ENCODE measurements at places on chromosomes 16 and 17.

DNA sequence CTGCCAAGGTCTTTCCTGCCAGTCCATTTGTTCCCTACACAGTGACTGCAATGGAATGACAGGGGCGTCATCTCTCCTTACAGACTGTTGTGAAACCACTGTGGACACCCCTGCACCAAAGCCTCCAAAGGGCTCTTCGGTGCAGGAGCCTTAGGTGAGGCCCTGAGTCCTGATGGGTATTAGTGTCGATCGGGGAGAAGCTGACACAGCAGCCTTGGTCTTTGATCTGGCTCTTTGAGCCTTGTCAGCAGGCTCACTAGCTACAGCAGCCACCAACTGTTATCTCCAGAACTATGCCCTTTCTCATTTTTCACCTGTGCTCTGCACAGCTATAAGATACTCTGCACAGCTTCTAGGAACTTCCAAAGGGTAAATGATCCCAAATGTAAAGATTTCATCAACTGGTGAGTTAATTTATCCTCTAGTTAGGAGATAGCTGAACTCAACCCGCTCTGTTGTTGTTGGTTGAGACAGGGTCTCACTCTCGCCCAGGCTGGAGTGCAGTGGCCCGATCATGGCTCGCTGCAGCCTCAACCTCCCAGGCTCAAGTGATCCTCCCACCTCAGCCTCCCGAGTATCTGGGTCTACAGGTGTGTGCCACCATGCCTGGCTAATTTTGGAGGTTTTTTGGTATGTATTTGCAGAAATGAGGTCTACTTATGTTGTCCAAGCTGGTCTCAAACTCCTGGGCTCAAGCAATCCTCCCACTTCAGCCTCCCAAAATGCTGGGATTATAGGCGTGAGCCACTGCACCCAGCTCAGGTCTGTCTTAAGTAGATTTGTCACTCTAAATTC lies 19.7 kb downstream of the G6PC1 start:
- DNase-seq: no peak

GRCh38 chr16:1378804-1379303 lies 27.1 kb downstream of the GNPTG start:
- no peak for DNase-seq

DNA sequence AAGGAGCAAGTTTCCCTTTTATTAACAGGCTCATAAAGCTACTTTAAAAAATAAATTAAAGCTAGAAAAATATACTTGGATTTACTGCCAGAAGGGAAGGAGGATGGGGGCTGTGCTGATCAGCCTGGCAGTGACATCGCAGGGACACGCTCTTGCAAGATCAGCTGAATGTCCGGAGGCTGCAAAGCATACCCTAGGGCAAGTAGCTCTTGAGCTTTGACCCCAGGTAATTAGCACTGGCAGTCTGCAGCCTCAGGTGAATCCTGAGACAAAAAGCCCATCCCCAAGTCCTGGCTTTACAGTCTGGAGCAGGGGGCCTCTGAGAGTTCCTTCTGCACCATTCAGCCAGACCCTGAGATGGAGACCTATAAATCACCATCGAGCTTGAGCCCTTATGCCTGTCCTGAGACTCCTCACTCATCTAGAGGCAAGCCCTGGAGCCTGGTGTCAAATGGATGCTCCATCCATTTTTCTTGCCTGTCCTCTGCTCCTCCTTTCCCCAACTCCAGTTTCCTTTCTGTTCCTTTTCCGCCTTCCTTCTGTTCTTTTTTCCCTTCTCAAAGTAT lies 131.7 kb downstream of the TMEM114 start:
- DNase-seq: no peak

- DNase-seq: no peak
Measured at GRCh38 chr17:65918500-65918899, 273.4 kb downstream of the CEP112 start.

DNA sequence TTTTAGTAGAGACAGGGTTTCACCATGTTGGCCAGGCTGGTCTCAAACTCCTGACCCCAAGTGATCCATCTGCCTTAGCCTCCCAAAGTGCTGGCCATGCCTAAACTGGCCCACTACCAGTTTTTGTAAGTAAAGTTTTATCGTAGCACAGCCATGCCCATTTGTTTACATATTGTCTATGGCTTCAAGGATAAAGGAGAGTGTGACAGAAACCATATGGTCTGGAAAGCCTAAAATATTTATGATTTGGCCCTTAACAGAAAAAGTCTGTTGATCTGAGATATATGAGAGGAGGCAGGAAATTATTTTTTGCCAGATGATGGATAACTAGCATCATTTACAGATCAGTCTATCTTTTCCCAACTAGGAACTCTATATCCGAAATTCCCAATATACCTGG lies 4.5 kb downstream of the AKAP10 start:
- DNase-seq: no peak

DNA sequence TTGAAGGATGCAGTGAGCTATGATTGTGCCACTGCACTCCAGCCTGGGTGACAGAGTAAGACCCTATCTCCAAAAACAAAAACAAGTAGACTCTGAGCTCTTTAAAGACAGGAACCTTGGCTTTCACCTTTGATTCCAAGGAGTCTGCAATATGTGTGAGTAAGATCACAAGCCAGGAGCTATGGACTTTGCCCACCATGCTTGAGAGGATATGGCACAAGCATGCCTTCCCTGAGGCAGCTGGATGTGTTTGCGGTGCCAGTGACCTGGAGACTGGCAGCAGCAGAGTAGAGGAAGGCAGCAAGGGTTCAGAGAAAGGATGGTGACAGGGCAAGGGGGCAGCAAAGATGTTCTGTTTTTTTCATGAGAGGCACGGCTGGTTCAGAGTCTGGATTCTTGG lies 14.5 kb upstream of the PRKCA start:
- no peak for DNase-seq

GRCh38 chr16:47873434-47873833 lies 282.4 kb downstream of the ABCC12 start:
- DNase-seq: peak; percentile 5

- DNase-seq: no peak
Measured at GRCh38 chr17:37796076-37796475, 51.2 kb upstream of the HNF1B start.

GRCh38 chr17:74592087-74592990 lies at the start of gene CD300LD:
CD300LD (minus strand) TSS chr17:74592283; CDS start chr17:74592202, 81 bp downstream.
- no peak for DNase-seq

DNA sequence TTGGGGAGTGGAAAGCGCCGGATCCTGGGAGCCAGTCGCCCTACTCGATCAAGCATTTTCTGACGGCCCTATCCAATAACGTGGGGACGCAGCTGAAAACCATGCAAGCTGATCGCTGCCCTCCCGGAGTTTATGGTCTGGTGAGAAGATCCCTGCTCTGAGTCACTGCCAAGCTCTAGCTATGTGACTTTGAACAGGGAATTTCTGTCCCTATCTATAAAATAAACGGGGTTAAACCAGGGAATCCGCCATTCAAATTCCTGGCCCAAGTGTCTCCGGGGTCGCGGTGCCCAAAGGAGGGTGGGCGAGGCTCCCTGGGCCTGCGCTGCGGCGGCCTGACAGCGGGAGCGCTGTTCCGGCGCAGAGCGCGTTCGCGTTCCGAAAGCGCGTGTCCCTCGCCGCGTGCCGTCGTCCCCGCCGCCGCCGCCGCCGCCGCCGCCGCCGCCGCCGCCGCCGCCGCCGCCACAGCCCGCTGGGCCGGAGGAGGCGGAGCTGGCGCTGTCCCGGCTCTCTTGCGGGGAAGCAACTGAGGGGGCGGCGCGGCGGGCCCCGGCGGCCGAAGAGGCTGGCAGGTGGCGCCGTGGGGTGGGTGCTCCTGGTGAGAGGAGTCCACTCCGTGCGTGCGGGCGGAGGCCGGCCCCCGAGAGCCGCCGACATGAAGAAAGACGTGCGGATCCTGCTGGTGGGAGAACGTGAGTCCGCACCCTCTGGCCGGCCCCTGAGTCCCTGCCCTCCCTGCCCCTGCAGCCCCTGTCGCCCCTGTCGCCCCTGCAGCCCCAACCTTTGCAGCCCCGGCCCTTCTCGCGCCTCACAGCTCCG lies at the start of gene RHOT1:
Gene RHOT1, plus strand, starts transcription at position 465 of the 819 bp plus-strand sequence. Its CDS starts 191 bp downstream, at position 656.
- peak; percentile 90 for DNase-seq

DNA sequence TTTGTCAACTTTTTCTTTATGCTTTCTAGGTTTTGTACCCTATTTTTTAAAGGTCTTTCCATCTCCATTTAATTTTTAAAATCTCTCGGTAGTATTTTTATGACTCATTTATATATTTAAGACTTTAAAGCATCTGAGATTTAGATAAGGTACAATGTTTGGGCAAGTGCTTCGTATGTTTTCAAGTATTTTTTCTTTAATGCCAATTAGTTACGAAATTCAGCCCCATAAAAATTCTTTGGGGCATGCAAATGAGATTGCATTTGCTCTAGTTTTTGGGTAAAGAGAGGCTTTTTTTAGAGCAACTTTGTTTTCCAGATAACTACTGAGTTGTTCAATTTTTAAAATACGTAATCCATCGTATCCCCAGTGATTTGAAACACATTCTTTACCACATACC lies 65.3 kb upstream of the CRHR1 start:
- DNase-seq: no peak

DNA sequence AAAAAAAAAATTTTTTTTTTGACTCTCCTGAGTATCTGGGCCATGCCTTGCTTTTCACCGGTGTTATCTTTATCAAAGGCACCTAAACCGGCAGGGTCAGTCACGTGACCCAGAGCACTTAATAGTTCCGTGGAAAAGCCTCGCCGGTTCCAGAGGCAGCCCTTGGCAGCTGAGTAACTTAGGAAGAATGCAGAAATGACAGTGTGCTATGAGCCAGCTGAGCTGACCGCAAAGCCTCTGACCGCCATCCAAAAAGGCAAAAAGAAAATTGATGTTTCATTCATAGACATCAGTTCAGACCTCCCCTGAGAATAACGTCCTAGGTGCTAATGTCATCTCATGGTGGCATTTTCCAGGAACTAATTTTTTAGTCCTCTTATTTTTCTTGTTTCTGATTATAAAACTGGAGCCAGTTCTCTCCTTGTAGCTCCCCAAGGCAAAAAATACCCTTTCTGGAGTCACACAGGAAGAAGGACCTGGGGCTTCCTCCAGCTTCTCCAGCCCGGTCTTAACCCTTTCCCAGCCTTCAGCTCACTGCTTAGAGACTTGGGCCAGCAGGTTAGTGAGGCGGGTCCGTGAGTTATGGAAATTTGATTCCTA lies 122.6 kb downstream of the SOCS1 start:
- DNase-seq: no peak

DNA sequence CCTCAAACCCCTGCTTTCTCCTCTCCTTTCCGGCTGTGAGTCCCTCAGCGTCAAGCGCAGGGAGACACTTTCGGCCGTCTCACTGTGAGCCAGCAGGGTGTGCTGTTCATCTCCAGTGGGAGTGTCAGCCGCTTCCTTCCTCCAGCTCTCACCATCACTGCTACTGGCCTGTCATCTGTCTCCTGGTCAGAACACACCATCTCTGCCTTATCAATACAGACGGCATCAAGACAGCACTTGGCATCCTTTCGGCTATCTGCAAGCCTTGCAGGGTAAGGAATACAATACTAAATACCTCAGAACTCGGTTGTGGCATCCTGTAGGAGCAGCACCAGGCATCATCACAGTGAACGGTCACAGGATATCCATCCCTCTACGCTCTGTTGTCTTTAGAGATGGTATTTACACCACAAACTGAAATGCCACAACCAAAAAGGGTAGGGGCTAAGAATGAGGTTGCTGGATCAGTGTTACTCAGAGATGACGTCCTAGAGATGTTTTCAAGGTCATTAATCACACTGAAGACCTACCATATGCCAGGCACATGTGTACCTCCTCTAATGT lies 20.7 kb upstream of the CMTM4 start:
- DNase-seq: peak; percentile 47

GRCh38 chr17:72008236-72008876 lies 112.5 kb upstream of the SOX9 start:
- DNase-seq: no peak

DNA sequence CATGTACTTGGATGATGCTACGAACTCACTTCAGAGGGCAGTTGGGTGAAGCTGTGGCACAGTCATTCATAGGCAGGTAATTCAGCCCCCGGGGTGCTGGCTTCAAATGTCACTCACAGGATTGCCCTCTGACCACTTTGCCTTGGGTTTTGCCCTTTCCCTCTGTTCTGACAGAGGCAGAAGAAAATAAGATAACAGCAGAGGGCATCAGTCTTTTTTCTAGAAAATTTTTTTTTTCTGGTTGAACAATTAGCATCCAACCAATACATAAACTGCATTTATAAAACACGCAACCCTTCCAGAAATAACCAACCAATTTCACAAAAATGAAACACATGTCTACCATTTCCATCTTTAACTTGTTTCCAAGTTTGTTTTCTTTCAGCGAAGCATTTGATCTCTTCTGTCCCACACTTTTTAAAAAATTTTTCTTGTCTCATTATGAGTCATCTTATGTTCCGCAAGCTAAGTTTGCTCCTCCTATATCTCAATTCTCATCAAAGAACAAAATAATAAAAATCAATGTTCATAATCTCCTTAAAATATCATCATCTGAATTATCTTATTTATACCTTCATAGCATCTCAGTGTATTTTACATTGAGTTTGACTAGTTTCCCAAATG lies 15.6 kb downstream of the NACA2 start:
- no peak for DNase-seq

DNA sequence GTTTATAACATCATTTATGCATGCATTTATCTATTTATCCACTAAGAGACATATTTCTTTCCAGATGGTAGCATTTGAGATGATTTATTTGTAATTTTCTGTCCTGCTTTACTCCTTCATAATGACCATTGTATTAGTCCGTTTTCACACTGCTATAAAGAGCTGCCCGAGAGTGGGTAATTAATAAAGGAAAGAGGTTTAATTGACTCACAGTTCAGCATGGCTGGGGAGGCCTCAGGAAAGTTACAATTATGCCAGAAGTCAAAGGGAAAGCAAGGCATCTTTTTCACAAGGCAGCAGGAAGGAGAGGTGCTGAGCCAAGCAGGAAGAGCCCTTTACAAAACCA lies 28.6 kb downstream of the TRIM25 start:
- DNase-seq: no peak

DNA sequence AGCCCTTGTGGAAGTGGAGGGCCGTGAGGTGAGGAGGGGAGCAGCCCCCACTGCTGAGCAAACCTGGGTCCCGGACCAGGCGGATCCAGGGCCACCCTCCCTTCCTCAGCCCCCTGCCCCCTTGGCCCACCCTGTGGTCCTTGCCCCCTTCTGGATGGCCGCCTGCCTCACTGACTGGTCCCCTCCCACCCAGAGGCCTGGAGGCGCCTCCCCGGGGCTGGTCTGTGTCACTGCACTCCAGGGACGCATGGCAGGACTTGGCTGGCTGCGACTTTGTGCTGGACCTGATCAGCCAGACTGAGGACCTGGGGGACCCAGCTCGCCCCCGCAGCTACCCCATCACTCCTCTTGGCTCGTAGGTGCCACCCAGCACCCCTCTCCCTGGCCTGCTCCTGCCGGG lies 19.2 kb upstream of the SMIM5 start:
- DNase-seq: peak; percentile 34

GRCh38 chr16:83849421-83849820 lies 41.6 kb downstream of the HSBP1 start:
- no peak for DNase-seq

DNA sequence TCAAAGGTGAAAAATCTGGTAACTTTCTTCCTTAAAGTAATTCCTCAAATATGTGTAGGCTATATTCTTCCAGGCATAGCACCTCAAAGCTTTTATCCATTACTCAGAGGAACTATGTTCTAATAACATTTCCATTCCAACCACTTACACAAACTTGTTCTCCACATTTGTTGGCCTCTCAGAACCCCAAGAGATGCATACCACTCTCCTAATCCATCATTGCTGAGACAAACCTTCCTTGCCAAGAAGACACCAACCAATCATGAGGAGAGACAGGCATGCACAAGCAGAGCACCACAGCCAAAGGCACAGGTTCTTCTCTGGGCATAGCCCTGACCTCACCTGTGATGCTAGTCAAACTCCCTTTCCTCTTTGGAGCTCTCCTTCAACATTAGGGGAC lies 20.9 kb downstream of the CDH11 start:
- no peak for DNase-seq

All from OCI-LY7 (cell line).